ENCODE measurements at places on chromosomes 2 and 18. TPM values are rescaled to one million over a fixed set of nuclear protein-coding genes. Genes with fewer than 3 reads are reported as not detected.

DNA sequence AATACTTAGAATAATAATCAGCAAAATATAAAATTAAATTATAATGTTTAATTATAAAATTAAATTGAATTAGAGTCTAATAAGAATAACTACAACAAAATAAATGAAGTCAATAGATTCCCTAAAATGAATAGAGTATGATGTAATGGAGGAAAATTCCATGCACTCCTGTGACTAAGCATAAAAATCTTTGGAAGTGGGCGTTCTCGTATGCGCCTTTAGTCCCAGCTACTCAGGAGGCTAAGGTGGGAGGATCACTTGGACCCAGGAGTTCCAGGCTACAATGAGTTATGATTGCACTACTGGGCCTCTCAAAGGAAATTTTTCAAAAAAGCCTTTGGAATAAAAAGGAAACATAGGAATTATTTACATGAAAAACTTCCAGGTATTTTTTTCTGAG, 955.4 kb upstream of the POU3F3 start:
- no peak overlapping the region for H3K4me3 ChIP-seq
- no peaks in the 10 kb centered on the region for H3K36me3 ChIP-seq
- DNase-seq, result no peak
- H3K27ac ChIP-seq, result no peak overlapping the region

- peaks cover 3% of the 10 kb centered on the region for H3K27me3 ChIP-seq
- DNase-seq, result no peak
- H3K4me3 ChIP-seq, result no peak overlapping the region
- H3K36me3 ChIP-seq, result no peaks in the 10 kb centered on the region
Measured at GRCh38 chr2:309148-309953, 21.5 kb upstream of the ALKAL2 start.

Gene FAM237A
- not detected for total RNA-seq

DNA sequence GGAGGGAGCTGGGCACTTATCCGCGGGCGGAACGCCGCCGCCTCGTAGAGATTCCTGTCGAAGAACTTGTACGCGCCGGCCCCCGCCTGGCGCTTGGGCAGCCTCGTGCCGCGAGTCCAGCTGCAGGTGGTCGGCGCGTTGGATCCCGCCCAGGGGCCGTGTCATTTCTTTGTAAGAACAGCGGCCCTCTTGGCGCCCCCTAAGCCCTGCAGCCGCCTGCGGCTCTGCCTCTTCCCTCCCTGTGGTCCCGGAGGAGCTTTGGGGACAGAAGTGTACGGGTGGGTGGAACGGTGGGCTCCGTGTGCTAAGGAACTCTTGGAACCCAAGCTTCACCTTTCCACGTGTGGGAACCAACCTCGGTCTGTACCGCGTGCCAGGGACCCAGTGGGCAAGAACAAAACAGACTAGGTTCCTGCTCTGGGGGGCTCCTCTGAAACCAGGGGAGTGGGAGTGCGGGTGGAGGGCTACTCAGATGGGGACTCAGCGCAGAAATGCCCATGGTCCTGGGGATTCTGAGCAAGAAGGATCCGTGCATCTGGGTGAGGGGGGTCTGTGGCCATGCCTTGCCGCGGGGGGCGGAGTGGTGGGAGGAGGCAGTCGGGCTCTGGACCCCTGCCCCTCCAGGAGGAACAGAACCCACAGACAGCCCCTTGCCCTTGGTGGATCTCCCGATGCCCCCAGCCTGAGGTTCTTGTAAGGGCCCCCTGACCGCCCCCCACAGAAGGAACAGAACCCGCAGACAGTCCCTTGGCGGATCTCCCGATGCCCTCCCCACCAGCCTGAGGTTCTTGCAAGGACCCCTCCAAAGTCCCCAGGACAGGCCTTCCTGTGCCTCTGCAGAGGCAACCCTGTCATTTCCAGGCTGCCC, 1.5 kb downstream of the GPC1 start:
- peaks cover 14% of the 10 kb centered on the region for H3K4me1 ChIP-seq
- no peaks in the 10 kb centered on the region for H3K36me3 ChIP-seq
- H3K27me3 ChIP-seq, result peaks cover 31% of the 10 kb centered on the region
- H3K27ac ChIP-seq, result no peak overlapping the region
- DNase-seq, result no peak
